ENCODE measurements at places on chromosomes 3 and 15. TPM values are rescaled to one million over a fixed set of nuclear protein-coding genes. Genes with fewer than 3 reads are reported as not detected.

Gene GRIP2
- total RNA-seq, result 0.36 TPM

DNA sequence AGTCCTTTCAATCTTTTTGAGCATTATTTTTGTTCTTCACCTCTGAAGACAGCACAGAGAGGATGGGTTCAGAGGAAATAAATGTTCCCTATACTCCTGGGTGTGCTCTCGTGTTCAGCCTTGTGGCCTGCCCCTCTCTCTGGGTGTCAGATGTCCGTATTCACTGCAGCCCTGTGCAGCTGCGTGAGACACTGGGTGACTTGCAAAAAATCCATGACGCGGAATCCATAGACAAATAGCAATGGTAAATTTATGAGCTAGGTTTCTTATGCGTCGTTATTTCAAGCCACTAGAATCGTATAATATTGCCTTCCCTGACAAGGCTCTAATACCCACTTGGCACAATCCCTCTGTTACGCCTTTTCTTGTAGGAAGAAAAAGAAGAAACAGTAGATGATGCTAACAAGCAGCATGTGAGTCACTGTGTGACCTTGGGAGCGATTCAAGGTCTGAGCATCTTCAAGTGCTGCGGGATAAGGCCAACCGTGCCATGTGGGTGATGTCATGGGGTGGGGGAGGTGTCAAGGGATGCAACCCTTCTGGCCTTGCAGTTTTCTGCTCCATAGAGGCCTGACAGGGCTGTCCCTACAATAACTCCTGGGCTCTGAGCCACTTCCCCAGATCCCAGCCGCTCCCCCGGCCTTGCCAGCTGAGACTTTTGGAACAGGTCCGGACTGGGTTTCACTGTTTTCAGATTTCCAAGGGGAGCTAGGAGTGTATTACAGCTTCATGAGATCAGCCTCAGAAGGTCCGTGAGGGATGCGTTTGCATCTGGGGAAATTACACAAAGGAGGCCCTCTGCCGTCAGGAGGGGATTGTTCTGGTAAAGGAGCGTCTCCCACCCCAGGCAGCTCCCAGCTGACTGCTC is 47.6 kb upstream of the POMGNT2 start:
- no peak for DNase-seq
- H3K27me3 ChIP-seq, result no peaks in the 10 kb centered on the region
- H3K36me3 ChIP-seq, result no peaks in the 10 kb centered on the region
- no peaks in the 10 kb centered on the region for H3K4me1 ChIP-seq

Gene CP
- not detected for total RNA-seq

Gene TMEM202
- not detected for total RNA-seq

DNA sequence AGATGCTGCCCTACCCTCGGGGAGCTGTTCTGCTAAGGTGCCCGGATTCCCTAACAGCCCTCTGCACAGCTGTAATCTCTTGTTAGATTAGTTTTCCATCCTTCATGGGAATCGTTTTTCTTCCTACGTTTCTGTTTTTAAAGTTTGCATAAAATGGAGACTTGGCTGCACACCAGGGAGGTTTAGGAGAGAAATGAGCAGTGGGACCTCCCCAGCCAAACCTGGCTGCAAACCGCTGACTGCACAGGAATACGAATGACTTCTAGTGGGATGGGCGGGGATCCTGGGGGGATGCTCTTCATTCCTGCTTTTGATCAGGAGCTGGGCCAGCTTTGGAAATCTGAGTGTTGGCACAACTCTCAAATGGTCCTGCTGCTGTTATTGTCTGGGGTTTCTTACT is 77.5 kb downstream of the THSD4 start:
- no peak for DNase-seq
- peaks cover 14% of the 10 kb centered on the region for H3K36me3 ChIP-seq
- 0 out of 2 replicates have a peak, but pooled peaks cover 3% of the 10 kb centered on the region for H3K4me1 ChIP-seq
- no peak overlapping the region for H3K4me3 ChIP-seq
- no peaks in the 10 kb centered on the region for H3K27me3 ChIP-seq
- H3K27ac ChIP-seq, result no peak overlapping the region

Gene VWA5B2
- total RNA-seq, result 1.4 TPM

- H3K36me3 ChIP-seq, result no peaks in the 10 kb centered on the region
- no peak for DNase-seq
- no peak overlapping the region for H3K4me3 ChIP-seq
- H3K4me1 ChIP-seq, result no peaks in the 10 kb centered on the region
- H3K27me3 ChIP-seq, result no peaks in the 10 kb centered on the region
These were observed 26.5 kb downstream of the IQSEC1 start for GRCh38 chr3:13046569-13047274.

Data from PC-3 (cell line).